ENCODE measurements at places on chromosomes 3 and 15. TPM values are rescaled to one million over a fixed set of nuclear protein-coding genes. Genes with fewer than 3 reads are reported as not detected.

The SCN5A gene
- not detected for total RNA-seq

The GP9 gene
- total RNA-seq = not detected

The KBTBD12 gene
- 1.9 TPM for total RNA-seq

The GXYLT2 gene
- 27.0 TPM for total RNA-seq

The ZNF385D gene
- total RNA-seq = 7.2 TPM

The KNSTRN gene
- 11.1 TPM for total RNA-seq

The SLC2A2 gene
- not detected for total RNA-seq

The IL17RD gene
- total RNA-seq = 5.3 TPM

The CAV3 gene
- total RNA-seq = not detected

DNA sequence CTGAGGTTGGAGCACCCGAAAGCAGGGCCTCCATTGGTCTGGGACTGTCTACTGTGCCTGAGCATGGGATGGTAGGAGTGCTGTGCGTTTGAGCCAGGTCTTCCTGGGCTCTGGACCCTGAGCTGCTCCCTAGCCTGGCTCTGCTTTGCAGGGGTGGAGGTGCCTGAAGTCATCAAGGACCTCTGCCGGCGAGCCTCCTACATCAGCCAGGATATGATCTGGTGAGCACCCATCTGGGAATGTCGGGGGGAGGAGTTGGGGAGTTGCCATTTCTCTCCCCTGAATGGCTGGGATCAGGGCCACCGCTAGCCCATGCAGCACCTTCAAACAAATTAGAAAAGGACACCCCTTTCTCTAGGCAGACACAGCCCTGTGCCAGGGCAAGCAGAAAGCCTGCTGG lies 20.7 kb downstream of the DUOX1 start:
- DNase-seq = no peak

- DNase-seq = no peak
These were observed 164.4 kb downstream of the KLHL25 start for GRCh38 chr15:85630311-85630710.

DNA sequence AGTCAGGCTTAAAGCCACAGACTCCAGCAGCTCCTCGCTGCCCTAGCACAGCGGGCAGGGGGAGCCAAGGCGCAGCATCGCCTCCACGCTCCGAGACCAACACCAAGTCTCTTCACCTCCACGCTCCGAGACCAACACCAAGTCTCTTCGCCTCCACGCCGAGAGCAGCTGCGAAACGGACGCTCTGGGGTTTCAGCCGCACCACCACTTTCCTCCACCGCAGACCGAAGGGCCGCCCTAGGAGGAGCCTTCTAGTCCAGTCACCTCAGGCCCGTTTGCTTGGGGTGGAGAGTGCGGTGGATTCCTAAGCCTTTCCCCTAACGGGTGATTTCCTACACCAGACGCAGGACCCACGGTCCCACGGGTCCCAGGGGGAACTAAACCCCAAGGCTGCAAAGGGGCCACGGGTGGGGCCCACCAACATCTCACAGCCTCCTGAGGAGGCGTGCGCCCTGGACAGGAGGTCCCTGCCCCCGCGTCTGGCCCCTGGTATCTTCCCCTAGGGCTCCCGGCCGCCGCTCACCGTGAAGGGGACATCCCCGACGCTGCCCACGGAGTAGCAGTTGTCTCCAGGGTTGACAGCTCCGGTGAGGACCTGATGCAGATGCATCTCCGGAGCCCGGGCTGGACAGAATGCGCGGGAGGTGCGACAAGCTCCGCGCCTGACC lies 501 bp downstream of the DMXL2 start:
- peak; percentile 78 for DNase-seq

DNA sequence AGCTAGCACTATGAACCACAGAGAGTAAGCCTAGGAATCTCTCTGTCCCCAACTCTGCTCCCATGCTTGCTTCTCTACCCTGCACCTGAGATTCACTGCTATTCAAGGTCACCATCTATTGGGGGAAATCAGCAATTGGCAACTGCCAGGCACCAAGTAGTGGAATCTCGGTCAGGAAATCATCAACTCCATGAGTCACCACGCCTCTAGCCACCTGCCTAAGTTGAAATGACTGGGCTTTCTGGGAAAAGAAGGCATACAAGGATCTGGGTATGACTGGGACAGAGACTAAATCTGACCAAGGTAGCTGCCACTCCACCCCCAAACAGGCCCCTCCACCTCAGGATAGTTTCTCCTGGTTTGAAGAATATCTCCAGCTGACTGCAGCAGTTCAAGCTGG lies 464.1 kb upstream of the CBLB start:
- no peak for DNase-seq

- DNase-seq = no peak
These were observed 59.5 kb downstream of the SLC25A26 start for GRCh38 chr3:66280304-66280703.

GRCh38 chr15:69293741-69294615 lies 4.7 kb upstream of the PAQR5 start:
- no peak for DNase-seq

GRCh38 chr3:187773233-187774184 lies 28.2 kb upstream of the BCL6 start:
- DNase-seq = no peak

- no peak for DNase-seq
These were observed 270.6 kb upstream of the HES1 start for GRCh38 chr3:193865339-193865738.

GRCh38 chr3:127672429-127673190 lies at the start of gene ABTB1:
Gene ABTB1 (plus strand): TSS chr3:127672952. CDS start chr3:127673026, 74 bp downstream.
- DNase-seq = peak; percentile 90

DNA sequence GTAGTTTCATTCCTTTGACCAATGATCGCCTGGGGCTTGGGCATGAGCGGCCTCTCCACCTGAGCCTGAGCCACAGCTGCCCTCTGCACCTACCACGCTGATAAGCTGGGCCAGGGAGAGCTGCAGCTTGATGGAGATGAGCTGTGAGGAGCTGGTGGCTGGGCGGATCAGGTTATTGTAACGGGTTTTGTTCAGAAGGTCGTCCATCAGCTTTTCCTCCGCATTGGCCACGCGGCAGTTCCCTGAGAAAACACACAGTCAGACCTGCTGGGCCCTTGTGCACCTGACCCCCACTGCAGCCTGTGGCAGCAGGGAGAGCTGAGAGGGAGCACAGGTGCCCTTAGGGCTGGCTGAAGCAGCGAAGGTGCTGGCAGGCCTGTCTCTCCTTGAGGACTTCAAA lies 5.7 kb downstream of the CHRNB4 start:
- no peak for DNase-seq

- no peak for DNase-seq
These were observed 16.9 kb upstream of the FSIP1 start for GRCh38 chr15:39799552-39800011.

GRCh38 chr3:115931581-115931980 lies 308.3 kb downstream of the GAP43 start:
- DNase-seq = no peak

DNA sequence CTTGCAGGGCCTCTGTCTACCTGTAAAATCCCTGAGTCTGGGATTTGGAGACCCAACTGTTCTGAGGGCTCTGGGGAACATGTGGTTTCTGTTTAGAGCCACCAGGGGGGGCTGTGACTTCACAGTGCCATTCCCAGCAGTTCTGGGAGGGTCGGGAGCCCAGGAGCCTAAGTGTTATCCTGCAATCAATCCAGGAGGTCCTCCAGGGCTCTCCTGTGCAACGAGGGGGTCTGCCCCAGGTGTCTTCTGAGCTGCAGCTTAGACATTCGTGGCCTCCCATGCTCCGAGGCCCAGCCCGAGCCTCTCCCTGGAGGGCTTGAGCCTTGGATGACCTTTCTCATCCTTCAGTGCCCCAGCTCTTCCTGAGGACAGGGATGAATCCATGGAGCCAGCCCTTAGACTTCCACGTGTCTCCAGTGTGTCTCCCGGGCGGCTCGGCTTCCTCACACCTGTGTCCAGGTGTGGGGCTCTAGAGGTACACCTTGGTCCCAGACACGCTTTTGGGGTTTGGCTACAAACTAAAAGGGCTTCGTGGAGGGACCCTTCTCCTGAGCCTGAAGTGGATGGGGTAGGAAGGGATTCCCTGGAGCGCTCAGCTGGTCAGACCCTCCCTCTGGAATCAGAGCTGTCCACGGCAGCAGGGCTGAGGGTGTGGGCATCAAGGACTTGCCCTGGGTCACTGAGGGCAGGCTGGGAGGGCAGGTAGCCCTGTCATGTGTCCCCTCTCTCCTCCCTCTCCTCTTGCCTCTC lies 20.3 kb upstream of the ABTB1 start:
- peak; percentile 80 for DNase-seq

DNA sequence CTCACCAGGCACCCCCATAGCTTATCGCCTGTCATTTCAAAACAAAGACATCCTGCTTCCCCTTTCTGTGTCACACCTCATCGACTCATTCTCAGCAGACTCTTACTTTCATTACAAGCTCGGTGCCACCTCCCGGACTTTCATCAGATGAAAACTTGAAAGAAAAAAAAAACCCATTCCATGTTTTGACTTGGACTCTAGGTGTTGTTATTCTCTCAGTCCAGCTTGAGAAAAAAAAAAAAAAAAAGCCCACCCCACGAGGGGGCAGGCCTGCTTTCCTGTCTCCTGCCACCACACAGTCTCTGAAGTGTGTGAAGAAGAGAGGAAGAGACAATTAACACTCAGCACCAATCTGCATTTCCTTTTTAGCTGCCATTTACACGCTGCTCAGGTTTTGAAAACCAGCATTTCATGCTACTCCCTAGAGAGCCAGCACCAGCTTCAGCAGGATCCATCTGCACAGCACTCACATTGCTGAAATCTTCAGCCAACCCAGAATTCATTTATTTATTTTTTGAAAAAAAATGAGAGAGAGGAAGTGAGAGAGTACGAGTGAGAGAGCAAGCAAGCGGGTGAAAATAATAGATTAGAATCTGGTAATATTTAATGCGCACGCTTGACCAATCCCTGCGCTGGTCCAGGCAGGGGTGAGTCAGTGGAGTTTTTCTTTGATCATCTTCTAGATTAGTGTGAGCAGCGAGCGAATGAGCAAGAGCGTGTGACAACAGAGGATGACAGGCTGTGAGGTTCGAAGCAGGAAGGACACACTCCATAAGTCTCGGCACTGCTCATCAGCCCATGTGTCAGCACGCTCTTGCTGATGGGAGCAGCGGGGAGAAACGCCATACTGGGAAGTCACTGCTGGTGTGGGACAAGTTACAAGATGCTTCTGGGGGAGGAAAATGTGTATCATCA lies 23.5 kb downstream of the ZNF80 start:
- no peak for DNase-seq

- no peak for DNase-seq
These were observed 168.9 kb downstream of the XXYLT1 start for GRCh38 chr3:195101927-195102608.

GRCh38 chr15:100194996-100195395 lies 146.8 kb downstream of the ADAMTS17 start:
- DNase-seq = no peak

DNA sequence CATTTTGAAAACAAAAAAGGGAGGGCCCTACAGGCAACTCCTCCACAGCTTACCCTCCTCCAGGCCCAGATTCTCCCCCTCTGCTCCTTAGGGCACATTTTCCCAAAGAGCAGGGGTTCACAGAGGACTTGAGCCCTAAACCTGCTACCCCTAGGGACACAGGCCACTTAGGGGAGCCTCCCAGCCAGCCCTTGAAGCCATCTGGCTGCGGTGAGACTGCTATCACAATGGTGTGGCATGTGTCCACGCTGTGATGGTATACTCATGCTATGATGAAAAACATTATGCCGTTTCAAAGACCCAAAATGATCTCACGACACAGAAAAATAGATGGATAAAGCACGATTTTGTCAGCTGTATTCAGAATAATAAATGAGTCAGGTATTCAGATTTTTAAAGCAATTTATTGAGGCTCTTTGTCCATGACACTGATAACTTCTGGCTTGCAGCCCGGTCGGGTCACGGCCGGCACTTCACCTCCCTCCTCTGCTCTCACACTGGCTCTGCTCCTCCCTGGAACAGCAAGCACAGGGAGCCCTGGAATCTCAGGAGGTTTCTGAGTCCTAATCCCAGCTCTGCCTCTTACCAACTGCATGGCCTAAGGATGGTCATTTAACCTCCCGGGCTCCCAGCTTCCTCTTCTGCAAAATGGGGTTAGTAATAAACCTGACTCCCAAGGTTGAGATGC lies 115.3 kb downstream of the MEGF11 start:
- no peak for DNase-seq

DNA sequence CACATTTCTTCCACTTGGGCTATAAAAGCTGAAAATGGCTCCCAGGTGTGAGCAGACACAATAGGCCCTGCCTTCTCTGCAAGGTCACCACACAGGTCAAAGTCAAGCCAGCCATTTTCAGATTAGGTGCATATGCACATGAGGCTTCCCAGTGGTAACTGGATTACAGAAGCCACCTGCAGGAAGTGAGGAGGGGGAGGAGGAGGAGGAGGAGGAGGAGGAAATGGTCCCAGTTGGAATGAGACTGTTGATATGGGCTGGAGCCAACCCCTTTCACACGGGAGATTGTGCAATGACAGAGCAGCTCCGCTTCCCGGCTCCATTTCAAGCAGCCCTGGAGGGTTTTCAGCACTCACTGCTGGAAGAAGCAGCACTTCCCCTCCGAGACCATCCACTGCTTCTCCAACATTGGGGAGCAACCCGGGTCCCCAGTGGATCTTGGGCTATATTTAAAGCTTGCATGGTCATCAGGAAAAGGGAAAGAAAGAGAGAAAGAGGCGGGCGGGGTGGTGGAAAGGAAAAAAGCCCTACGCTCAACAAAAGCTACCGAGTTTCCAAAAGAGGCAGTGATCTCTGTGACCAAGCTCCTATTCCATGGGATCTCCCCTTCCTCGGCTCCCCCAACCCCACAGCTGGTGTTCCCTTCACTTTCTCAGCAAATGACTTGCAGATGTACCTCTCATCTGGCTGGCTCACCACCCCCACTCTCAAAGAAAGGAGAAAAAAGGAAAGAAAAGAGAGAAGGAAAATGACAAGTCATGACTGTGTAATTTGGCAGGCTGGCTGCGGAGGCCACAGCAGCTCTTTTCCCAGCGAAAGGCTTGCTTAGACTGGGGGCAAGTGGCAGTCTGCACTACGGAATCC lies 58.3 kb downstream of the LRIG1 start:
- peak; percentile 85 for DNase-seq

- peak; percentile 61 for DNase-seq
These were observed 462.0 kb downstream of the PDCD6IP start for GRCh38 chr3:34260271-34261000.

DNA sequence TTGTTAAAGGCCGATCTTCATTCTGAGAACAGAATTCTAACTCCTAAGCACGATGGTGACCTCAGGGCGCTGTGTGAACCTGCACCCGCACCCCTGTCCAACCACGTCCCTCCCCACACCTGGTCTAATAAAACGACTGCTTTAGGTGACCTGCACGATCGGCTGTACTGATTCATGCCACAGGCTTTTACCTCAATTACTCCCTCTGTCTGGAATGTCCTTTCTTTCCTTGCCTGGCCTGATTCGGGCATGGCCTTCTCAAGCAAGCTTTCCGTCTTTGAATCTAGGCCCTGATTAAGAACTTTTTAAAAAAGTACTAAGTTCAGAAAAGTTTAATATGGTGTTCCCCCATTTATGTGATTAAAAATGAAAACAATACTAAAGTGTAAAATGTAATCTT lies 842 bp upstream of the U2SURP start:
- DNase-seq = no peak

Measured in stomach (tissue), 19 donors.